NCI-H526 (cell line): ENCODE measurements at places on chromosomes 11 and 22.

DNA sequence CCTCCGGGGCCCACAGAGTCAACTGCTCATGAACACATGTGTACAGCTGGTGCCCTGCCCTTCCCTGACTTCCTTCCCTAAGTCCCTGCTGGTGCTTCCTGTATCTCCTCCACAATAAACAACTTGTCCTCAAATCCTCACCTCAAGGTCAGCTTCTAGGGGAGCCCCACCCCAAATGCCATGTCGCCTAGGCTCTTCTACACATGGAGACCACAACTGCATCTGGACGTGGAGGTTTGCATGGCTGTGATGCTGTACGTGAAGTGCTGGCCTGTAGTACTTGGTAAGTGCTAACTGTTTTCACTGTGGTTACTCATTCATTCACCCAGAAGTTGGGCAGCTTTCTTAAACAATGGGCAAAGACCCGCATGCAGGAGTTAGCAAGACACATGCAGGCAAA is 359.5 kb downstream of the SHANK2 start:
- no peak for DNase-seq

- no peak for DNase-seq
Measured at GRCh38 chr11:114110952-114111947, 51.7 kb downstream of the ZBTB16 start.

DNA sequence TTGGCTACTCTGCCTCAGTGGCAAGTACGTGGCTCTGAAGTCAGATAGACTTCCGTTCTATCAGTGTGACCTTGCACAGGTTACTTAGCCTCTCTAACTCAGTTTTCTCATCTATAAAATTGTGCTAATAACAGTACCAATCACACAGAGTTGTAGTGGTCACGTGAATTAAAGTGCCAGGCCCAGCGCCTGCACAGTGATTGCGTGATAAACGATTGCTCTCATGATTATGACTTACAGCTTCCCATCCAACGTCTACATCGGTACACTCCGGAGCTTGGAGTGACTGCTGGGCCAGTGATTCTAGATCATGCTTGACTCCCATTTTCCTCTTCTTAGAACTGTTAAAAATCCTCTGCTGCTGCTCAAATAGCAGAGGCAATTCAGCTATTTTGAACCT is 221.8 kb downstream of the CEP164 start:
- no peak for DNase-seq

DNA sequence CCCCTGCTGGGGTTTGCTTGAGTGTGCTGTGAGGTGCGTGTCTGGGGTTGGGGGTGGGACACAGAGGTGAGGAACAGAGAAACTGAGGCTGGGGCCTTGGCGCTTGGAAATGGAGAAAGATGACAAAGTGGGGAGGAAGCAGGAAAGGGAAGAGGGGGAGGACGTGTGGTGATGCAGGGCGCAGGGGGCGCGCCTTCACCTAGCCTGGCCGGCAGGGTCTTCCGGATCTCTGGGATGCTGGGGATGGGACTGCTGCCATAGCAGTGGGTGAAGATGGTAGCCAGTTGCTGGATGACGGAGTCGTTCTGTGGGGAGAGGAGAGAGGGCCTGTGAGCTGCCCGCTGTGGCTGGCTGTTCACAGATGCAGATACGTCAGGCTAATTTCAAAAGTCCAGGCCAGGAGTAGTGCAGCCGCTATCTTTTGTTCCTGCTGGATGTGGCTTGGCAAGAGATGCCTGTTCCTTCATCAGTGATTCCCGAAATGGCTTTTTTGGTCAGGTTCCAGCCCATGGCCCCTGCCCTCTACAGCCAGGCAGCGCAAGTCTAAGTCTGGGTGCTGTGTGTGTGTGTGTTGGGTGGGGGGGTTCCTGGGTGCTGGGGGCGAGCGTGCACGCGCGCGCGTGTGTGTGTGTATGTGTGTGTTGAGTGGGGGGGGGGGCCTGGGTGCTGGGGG is 54.8 kb downstream of the NAT10 start:
- no peak for DNase-seq

- DNase-seq = no peak
Measured at GRCh38 chr22:46606886-46607285, 13.3 kb upstream of the GRAMD4 start.

- no peak for DNase-seq
Measured at GRCh38 chr11:17651681-17652080, 67.7 kb upstream of the MYOD1 start.

GRCh38 chr11:617912-618682 is 2.3 kb upstream of the IRF7 start:
- DNase-seq = no peak

GRCh38 chr11:75424396-75424795 is 8.6 kb downstream of the KLHL35 start:
- DNase-seq = no peak

- DNase-seq = peak; percentile 24
Measured at GRCh38 chr22:22802339-22802970, 85.2 kb upstream of the IGLL5 start.

DNA sequence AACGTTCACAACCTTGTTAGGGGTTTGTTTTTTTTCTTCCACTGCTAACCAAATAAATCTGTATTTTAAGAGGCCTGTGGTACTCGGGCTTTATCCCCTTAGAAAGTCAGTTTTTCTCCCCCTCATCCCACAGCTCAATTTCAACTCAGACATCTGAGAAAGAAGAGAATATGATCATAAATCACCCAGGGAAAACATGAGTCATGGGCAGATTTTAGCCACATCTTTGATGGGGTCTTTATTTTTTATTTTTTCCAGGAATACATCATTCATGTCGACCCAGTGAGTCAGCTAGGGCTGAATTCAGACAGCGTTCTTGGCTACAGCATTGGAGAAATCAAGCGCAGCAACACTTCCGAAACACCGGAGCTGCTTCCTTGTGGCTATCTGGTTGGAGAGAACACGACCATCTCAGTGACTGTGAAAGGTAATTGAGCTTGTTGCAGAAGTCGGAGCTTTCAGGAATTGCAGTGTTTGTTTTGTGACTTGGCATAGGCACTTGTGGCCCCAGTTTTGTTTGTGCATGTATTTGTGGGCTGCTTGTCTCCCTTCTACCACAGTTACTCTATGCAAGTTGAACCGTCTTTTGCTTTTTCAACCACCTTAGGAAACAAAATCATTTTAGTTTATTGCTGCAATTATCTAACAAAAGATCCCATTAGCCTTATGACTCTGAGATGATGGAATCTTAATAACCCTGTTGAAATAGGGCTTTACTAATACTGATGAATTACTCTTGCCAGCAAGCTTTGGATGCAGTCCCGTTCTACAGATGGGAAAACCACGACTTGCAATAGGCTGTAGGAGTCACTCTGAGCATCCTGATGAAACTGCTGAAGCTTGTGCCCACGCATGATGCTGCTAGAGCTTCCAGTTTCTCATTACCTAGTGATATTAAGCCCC is 62.7 kb downstream of the DBX1 start:
- no peak for DNase-seq

- DNase-seq = no peak
Measured at GRCh38 chr11:123100379-123101085, 38.6 kb upstream of the HSPA8 start.

- DNase-seq = no peak
Measured at GRCh38 chr11:107744736-107745135, 32.9 kb upstream of the SLN start.

- DNase-seq = no peak
Measured at GRCh38 chr22:46602025-46602424, 18.2 kb upstream of the GRAMD4 start.

GRCh38 chr22:44665115-44665514 is 36.9 kb upstream of the PRR5 start:
- DNase-seq = no peak

DNA sequence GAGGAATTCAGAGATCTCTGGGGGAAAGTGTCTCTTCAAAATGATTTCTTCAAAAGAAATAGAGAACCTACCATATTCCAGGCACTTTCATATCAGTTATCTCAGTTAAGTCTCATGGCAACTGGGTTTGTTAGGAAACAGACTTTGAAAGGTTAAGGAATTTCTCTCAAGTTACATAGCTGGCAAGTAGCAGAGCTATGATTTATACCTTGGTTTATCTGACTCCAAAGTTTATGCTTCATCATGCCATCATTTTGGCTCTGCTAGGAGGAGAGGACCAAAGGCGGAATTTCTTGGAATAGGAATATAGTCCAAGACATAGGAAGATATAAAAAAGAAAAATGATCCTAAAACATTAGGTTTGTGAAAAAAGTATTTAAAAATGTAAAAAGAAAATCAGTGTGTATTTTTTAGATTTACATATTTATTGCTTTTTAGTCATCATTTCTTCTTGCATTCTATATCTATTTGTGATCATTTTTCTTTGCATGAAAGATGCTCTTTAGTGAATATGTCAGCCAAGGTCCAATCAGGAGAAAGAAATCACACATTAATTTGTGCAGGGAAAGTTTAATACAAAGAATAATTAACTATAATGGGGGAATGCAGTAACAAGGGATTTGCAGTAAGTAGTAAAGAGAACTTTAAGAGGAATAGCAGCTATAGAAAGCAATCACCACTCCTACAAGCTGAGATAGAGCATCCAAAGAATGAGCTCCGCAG is 199.1 kb upstream of the ZBED5 start:
- DNase-seq = no peak

DNA sequence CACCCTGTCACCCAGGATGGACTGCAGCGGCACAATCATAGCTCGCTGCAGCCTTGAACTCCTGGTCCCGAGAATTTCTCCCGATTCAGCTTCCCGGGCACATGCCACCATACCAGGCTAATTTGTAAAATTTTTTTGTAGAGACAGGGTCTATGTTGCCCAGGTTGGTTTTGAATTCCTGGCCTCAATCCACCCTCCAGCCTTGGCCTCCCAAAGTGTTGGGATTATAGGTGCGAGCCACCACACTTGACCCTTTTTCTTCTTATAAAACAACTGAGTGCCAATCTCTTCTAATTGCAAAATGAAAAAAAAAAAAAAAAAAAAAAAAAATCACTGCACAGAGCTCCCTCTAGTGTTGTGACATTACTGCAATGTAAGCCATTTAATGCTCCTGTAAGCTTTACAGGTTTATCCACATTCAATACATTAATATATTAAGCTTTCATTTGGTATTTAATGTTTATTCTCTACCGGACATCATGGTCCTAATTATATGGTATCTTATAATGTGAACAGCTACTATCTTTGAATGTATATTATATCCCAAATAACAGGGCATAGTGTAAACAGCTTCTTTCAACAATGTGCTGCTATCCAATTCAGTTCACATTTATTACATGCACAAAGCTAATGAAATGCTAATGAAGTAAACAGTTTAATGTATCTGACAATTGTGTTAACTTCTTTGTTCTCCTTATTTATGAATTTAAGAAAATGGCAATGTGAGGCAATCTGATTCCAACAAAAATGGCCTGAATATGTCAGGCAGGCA is 44.6 kb downstream of the COPB1 start:
- peak; percentile 41 for DNase-seq

DNA sequence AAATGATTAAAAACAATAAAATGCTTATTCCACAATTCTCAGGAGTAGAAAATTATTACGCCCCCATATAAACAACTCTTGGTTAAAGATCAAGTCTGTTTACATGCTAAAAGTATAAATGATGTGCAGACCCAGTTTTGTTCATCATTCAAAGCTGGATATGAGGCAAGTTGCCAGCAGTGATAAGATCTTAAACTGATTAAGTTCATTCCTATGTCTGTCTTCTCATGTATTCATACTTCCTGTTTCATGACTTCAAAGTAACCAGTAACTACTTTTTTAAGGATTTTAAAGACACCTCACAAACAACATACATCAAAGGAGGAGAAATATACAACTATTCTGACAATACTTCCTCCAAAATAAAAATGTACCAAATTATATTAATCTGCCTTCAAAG is 55.0 kb upstream of the ARHGAP32 start:
- no peak for DNase-seq
